ENCODE measurements at places on chromosomes 7 and 10.

- DNase-seq: no peak
These were observed 60.4 kb downstream of the DNAJB6 start for GRCh38 chr7:157397036-157397720.

DNA sequence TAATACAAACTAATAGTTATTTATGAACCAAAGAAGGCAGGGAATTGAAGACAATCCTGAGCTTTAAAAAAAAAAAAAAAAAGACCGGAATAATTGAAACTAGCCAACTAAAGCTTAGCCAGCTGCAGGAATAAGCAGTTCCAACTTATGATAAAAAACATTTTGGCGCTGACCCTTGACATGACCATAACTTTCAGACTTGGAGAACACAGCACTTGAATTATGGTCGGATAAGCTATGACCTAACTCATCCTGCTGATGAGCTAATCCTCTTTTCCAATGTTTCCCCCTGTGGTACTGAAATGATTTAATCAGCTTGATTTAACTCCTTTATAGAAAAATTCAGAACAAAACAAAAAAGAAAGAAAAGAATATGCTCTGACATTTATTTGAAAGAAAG lies 181.8 kb downstream of the DGKB start:
- DNase-seq: no peak

DNA sequence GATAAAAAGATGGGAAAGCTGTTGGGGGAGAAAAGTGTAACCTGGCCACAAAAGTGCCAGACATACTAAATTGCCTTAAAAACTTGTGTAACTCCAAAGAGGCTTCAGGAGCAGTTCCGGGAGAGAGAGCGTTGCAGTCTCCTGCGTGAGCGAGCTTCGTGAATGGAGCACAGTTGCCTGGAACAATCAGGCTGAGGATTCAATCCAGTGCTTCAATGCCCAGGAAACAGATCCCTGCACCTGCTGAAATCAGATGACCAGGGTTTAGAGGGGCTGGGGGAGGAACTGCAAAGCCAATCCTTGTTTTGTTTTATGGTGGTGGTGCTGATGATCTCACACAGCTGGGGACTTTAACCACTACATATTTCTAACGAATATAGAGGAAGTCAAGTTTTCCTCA lies 398.3 kb downstream of the DPP6 start:
- no peak for DNase-seq

DNA sequence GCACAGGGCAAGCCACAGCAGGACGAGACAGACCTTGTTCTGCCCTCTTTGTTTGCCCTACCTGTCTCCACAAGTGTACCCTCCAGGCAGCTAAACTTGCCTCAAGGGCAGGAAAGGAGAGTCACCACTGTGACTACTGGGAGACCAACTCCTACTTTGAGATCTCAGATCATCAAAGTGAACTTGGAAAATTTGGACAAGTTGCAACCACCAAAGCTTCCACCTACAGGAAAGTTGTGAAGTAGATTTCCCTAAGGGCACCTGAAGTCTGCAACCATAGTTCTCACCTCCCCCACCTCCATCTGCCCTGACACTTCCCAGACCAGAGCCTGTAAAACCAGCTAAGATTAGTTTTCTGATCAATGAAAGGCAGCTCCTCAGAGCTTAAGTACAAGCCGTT lies 2.5 kb upstream of the WDR91 start:
- no peak for DNase-seq

DNA sequence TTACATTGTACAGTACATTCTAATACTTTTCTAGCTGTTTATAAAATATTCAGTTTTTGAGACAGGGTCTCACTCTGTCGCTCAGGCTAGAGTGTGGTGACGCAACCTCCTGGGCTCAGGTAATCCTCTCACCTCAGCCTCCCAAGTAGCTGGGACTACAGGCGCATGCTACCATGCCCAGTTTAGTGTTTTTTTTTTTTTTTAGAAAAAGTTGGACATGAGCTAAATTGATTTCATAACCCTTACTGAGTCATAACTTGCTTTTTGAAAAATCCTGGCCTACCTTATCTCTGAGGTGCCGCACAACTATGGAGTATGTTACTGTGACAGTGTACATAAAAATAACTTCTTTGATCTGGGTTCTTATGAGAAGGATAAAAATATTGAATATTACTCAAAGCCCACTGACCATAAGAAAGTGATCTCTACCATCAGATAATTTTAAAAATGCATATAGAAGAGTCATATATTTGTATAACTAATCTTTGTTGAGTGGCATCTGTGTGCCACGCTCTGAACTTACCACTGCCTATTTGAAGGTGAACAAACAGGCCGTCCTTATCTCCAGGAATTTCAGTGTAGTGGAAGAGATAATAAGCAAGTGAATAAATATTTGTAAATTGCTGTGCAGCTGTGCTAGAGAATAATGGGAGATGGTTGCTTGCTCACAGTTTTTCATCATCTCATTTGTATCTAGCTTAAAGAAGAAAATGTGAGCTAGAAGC lies 73.2 kb downstream of the PPP1R9A start:
- DNase-seq: no peak

DNA sequence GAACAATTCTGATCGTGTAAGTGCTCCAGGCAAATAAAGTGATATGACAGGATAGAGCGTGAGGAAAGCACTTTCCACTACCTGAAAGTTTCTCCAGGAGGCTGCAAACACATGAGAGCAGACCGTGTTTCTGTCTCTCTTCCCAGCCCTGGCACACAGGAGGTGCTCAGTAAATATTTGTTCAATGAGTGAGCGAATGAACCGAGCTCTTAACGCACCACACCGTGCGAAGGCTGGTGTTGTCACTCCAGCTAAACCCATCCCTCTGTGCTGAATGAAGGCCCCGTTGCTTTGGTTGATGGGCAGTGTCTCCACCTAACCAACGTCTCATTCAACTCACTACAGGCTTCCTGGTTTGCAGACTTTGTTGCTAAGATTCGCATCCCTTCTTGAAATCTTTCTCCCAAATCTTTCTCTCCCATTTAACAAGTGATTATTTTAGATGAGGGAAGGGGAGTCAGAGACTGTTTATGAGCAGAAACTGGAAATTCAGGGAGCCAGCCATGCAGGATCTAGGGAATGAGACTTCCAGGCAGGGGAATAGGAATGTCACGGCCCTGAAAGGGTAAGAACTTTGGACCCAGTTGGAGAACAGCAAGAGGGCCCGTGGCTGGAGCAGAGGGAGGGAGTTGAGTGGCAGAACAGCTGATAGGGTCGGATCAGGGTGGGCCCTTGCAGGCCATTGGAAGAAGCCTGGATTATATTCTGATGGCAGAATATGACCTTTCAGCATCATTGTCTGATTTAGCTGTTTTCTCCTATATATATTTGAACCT lies 282.6 kb downstream of the CAMK1D start:
- DNase-seq: no peak

DNA sequence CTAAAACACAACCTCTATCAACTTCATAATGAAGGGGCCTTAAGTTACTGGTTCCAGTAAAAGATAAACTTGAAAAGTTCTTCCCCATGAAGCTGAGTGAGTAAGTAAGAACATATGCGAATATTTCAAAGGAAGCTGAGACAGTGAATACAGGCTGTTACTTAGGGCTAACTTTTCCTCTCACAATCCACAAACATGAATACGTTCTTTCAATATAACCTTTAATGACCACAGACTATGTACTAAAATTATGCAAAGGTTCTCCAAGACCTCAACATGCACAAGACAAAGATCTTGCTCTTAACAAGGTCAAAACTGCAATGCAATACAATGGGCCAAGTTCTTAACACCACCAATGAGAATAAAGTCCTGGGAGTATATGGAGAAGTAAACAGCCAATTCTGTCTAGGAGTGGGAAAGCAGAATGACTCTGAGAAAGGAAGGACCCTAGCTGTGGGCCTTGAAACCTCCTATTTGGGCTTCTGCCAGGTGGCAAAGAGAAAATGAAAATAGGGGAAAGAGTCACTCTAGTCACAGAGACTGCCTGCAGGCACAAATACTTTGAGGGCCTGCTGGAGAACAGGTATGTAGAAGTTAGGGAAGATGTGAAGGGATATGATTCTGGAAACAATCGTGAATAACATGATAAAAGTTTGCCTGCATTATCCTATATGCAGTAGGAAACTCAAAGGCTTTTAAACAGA lies 43.7 kb downstream of the OSBPL3 start:
- no peak for DNase-seq

DNA sequence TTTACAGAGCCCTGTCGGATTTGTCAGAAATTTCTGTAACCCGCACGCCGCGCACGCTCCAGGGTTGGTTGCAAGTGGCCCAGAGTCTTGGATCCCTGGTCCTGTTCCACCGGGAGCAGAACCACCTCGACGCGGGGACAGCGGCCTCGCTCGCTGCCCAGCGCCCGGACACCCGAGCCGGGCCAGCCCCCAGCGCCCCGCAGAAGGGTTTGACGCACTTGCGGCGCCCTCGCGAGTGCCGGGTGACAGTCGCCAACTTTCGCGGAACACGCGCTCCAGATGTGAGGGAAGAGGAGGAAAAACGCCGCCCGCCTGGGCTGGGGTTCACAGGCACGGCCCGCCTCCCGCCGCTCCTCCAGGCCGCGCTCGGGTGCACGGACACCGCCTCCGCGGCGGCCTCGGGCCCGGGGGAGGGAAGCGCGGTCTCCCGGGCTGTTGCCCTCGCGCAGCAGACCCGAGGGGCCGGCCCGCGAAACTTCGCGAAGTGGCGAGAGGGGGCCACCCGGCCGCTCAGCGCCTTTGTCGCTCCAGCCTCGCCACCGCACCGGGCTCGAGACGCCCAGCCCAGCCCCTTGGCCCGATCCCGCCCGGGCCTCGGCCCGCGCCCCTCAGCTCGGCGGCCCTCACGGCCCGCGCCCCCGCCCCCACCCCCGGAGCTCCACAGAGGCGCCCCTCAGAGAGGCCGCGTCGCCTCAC lies 514 bp downstream of the RNF216 start:
- peak; percentile 10 for DNase-seq

- peak; percentile 3 for DNase-seq
These were observed 60.8 kb upstream of the DOCK1 start for GRCh38 chr10:126844406-126844805.

- no peak for DNase-seq
These were observed 37.6 kb downstream of the ARHGAP21 start for GRCh38 chr10:24685958-24686540.

DNA sequence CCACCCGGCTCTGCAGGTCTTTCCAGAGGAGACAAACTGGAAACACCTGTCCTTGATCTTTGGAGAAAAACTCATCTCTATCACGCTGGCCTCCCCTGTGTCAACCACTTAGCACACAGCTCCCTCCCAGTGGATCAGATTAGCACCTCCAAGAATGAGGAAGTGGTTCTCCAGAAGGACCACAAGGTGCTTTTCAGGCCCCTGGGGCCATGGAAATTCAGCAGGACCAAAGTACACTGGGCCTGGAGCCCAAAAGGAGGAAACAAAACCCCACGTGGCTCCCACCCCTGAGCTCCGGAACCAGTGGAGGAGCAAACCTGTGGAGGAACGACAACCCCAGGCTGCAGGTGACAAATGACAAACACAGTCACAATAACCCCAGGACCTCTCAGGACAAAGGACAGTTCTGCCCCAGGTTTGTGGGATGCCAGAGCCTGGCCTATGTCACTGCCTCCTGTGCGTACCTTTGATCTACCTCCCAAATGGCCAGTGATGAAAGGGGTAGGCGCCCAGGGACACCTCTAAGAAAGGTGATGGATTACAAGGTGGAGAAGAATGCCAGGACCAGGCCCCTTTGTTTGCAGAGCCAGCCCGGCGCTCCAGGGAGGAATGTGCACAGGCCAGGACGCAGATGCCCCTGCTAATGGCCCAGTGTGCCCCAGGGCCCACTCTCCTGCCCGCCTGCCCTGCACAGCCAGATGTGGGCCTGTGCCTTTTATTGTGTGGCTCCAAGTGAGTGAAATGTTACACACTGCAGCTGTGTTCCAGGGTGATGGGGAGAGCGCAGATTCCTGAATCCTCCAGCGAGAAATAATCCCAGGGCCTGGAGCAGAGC lies 5.7 kb downstream of the TNS3 start:
- DNase-seq: no peak

GRCh38 chr7:46672861-46673260 lies 751.8 kb upstream of the IGFBP3 start:
- DNase-seq: no peak

Data from kidney capillary endothelial cell (primary cell).